ENCODE measurements at places on chromosomes 4 and X.

DNA sequence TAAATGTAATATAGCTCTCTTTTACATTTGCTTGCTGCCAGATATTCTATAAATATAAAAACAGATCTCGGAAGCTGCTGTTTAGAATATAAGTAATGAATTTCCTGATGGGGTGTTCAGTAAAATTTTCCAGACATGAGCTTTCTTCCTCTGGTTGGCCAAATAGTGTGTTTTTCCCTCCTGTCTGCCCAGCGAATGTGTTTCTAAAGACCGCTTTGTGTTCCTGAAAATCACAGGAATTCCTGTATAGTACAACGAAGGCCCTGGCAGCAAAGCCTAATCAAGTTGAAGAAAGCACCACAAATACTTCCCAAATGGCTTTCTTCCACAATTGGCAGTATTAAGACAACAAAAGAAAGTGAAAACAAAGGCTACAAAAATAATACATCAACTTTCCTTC lies 494.1 kb downstream of the INPP4B start:
- DNase-seq = no peak

DNA sequence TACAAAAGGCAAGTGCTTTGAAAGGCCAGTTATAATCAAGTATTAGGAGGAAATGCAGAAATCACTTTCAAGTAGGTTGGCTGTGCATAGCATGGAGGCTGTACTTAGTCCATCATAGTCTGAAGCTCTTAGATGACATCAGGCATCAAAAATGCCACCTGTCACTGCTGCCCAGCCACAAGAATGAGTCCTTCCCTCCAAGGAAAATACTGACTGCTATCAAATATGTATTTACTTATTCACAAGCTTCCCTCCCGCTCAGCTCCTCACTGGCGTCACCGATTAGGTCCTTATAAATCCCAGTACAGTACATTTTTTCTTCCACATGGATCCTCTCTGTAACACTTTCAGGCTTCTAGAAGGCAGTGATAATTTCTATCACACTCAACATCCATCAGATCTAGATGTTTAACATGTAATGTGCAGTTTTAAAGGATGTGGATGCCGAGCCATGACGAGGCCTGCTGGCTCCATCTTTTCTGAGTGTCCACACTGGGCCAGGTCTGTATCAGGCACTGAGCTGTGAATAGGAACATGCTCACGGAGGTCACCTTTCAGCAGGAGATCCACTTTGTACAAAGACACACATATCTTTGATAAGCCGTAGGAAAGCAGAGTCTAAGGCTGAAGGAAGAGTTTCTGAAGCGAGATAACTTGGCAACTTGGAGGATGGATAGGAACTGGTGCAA lies 121.9 kb downstream of the PALLD start:
- DNase-seq = no peak

DNA sequence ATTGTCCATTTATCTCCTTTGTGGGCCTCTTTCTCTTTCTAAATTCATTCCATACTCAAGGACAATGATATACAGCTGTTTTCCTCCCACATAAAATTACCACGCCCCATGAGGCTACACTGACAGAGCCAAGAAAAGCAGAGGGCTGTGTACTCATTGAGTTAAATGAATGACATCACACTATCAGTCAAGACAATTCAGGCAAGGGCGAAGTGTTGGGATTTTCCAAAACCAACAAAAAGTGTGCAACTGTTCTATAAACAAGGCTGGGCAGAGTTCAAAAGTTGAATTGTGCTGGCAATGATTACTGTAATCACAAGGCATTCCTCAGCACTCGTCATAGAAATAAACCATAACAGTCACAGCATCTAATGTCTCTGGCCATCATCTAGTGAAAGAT lies 799.6 kb upstream of the DIAPH2 start:
- no peak for DNase-seq

- no peak for DNase-seq
Measured at GRCh38 chr4:76188557-76188956, 25.1 kb downstream of the SCARB2 start.

- no peak for DNase-seq
Measured at GRCh38 chr4:139550724-139551429, 5.1 kb downstream of the SETD7 start.

DNA sequence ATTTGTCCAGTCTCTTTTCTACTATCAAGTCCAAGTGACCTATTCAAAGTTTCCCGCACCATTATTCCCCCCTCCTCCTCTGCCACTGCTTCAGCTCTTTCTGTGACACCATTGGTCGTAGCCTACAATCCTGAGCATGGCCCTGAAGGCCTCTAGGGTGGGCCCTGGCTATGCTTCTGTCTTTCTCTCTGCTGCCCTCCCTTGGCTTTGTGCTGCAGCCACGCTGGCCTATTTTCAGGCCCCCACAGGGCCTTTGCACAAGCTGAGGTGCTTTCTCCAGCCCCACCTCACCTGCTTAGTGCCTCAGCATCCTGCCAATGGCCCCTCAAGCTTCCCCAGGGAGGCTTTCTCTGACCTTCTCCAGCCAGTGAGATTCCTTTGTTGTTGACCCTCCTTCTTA lies 156.5 kb downstream of the NHS start:
- no peak for DNase-seq

GRCh38 chr4:169337510-169337909 lies 66.8 kb upstream of the SH3RF1 start:
- DNase-seq = no peak

GRCh38 chrX:37644381-37645305 lies 40.9 kb upstream of the XK start:
- no peak for DNase-seq

- no peak for DNase-seq
Measured at GRCh38 chr4:123127218-123127617, 204.8 kb upstream of the NUDT6 start.

GRCh38 chr4:188201851-188202250 lies 62.6 kb downstream of the TRIML1 start:
- no peak for DNase-seq

- DNase-seq = no peak
Measured at GRCh38 chr4:165964591-165964990, 91.6 kb downstream of the TLL1 start.

DNA sequence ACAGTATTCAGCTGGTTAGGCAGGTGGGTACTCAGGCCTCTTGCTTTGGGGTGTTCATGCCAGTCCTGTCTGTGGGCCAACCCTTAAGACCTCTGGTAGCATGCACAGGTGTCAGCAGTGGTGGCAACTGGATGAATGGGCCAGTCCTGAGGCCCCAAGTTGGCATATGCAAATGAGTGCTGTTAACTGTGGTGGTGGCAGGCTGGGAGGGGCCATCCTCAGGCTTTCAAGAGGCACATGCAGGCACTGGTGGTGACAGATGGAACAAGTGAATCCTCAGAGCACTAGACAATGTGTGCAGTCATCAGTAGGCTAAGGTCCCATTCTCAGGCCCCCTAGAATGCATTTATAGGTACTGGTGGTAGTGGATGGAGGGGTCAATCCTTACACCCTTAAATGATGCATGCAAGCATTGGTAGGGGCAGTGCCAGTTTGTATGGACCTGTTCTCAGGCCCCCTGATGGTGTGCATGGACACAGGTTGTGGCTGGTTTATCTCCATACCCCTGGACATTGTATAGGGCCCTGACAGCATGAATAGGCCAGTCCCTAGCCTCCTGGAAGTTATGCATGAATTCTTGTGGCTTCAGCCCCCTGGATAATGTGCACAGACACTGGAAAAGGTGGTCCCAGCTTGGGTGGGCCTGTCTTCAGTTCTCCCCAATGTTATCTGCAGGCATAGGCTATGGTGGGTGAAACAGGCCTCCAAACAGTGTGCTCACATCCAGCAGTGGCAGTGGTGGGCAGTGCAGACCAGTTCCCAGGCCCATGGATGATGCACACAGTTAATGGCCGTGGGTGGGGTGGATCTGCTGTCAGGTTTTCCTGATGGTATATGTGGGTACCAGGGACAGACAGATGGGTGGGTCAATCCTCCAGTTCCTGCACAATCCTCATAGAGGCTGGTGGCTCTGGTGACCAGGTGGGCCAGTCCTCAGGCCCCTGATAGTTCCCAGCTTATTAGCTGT lies 24.7 kb downstream of the TECRL start:
- no peak for DNase-seq

DNA sequence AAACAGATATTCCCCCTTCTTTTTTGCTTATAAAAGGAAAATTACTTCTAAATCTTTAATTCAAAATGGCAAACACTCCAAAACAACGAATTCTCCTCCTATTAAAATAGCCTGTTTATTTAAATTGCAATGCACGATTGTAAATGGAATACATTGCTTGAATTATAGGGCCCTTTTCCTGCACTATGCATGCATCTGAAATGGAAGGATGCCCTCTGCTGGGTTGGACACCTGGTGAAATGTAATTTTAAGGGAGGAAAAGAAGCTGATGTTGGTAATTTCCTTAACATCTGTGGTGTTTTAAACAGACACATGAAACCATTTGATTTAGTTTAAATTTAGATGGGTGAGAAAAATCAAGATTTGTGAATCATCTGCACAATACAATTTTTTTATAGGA lies 72.8 kb downstream of the GRXCR1 start:
- no peak for DNase-seq

GRCh38 chrX:136395271-136395670 lies 92.5 kb upstream of the BRS3 start:
- no peak for DNase-seq

GRCh38 chr4:148693913-148694649 lies 251.9 kb upstream of the NR3C2 start:
- no peak for DNase-seq

- no peak for DNase-seq
Measured at GRCh38 chr4:69549651-69550050, 53.9 kb upstream of the UGT2B4 start.

GRCh38 chr4:90950385-90950841 lies 823.2 kb downstream of the CCSER1 start:
- no peak for DNase-seq

DNA sequence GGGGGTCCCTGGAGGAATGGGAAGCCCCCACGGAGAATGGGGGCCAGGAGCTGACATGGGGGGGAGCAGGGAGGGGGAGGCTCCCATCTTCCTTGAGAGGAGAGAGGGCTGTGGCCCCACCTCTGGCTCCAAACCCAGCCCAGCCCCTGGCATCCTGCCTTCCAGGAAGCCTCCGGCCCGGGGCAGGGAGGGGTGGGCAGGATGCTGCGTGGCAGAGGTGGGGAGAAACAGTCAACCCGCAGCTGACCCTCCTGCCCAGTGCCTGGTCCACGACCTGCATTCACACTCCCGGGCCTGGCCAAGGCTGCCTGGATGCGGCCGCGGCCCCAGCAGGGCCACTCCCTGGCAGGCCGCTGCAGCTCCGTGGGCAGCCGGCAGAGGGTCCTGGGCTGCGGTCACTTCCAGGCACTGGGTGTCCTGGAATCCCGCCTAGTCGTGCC lies 39.0 kb downstream of the CPLX1 start:
- DNase-seq = no peak

- no peak for DNase-seq
Measured at GRCh38 chrX:100648458-100649417, 4.7 kb downstream of the SRPX2 start.

- DNase-seq = no peak
Measured at GRCh38 chr4:120007896-120008436, 58.7 kb downstream of the MAD2L1 start.

DNA sequence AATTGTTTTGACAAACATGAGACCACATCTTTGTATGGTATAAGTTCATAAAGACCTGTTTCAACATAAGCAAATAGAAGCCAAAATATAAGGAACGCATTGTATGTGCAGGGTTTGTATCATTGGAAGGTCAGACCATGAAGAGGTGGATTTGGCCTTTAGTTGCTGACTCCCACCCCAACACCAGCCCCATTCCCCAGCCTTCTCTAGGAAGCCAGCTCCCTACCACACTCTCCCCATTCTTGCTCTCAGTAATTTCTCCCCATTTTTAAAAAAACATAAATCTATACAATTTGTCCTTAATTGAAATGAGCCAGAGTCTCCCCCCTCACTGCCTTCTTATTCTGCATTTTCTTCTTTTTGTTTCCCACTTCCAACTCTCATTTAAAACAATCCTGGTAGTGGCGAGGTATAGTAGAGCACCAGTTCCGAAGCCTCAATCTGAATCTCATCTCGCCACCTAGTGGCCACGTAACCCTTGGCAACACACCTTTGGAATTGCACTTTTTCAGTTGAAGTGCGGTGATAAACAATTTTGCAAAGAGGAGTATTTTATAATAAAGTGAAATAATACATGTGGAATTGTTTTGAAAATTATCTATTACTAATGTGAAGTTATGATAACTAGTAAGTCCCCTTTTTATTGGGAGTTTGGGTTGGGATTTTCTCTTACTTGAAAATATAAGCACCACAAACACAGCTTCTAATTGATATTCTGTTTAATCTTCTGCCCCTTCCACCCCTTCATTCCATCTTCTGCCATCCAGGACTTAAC lies 126.6 kb downstream of the ASB9 start:
- no peak for DNase-seq

- no peak for DNase-seq
Measured at GRCh38 chr4:175419236-175419718, 392.8 kb downstream of the GPM6A start.

GRCh38 chr4:121221608-121222007 lies 57.5 kb upstream of the TNIP3 start:
- no peak for DNase-seq

DNA sequence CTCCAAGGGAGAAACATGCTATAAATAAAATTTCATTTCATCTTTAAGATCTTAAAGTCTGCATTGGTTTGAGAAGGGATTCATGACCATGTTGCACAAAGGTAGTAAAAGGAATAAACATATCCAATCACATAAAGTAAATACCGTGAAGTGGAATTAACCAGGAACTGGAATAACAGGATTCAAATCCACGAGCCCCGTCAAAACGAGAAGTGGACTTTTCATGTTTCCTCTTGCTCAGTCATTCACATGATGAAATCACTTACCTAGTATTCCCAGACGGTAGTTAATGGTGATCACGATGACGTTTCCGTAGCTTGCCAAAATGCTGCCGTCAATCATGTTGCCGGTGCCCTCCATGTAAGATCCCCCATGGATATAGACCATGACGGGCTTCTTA lies 199.7 kb downstream of the NLGN4X start:
- no peak for DNase-seq

Measured in stimulated activated CD8-positive, alpha-beta memory T cell treated with anti-CD3 and anti-CD28 coated beads, Interleukin-7, amount 100 ng/mL, for 48 hours (primary cell).